ENCODE measurements at places on chromosomes 11 and 22.
A peak's percentile ranks its signal among the peaks of the same experiment; 100 is the strongest.

GRCh38 chr11:89463266-89463780 lies 27.9 kb downstream of the NOX4 start:
- no peak for DNase-seq

DNA sequence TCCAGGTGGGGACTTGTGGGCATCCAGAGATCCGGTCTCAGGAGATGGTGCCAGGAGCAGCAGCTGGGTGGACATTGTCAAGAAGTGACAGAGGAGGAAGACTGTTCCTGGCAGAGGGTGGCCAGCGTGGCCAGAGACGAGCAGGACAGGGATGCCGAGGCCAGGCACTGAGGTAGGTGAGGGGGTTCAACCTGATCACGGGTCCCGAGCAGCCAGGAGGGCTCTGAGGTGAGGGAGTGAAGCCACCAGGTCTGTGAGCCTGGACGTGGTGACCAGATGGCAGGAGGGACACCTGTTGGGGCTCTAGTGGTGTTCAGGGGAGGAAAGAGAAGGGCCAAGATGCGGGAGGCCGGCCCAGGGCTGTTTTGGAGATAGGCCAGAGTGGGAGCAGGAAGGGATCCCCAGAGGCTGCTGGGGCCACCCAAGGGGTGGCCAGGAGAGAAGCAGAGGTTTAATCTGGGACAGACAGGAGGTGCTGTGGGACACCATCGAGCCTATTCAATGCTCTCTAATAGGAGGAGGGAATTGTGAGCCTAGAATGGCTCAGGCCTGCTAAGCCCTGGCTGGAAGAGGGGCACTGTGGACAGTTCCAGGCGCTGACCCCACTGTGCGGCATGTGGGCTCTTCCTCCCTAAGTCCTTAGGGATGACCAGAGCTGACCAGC lies 6.3 kb downstream of the PPM1F start:
- no peak for DNase-seq

GRCh38 chr11:80009081-80009480 lies 568.3 kb upstream of the TENM4 start:
- DNase-seq, result no peak

DNA sequence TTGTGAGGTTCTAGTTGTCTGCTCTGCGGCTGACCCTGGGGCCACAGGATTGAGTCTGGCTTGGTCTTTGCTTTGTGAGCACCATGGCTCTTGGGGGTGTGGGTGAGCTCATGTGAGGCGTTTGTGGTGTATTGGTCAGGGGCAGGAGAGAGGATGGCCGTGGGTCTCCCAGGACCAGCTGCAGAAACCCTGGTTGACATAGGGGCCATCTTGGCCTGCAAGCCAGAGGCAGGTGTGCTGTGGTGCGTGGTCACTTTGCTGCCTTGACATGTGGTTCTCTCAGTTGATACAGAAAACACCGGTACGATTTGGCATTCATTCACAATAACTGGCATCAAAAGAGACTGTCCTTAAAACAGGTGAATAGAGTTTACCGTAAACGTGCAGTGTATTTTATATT lies 11.3 kb downstream of the PHRF1 start:
- no peak for DNase-seq

- no peak for DNase-seq
These were observed 193.0 kb upstream of the E2F8 start for GRCh38 chr11:19433791-19434190.

DNA sequence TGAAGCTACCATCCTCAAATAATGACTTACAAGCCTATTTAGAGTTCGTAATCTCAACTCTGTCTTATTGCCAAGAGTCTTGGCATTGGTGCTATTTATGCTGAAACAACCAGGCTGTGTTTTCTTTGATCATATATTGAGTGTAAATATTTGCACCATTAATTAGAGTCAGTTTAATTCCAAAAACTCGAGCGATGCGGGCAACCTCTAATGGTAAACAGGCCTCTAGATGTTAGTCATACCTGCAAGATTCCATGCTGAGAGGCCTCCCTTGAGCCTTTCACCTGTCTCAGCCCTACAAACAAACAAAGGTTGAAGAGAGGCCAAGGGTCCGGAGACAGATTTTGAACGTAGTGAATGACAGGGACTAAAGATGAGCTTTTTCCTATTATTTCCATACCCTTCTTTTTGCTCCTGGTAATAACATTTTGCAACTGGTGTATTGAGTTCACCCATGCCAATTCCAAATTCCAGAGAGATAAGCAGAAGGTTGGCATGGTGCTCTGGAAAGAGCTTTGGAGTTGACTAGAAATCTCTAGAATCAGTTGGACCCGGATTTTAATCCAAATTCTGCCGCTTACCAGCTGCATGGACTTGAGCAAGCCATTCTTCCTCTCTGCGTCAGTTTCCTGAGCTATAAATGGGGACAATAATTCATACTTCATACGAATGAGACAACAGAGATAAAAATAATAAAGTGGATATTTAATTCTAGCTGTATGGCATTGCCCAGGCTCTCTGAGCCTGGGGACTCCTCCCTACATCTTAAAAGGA lies 99.1 kb upstream of the ANO1 start:
- no peak for DNase-seq

- peak; percentile 65 for DNase-seq
These were observed 10.2 kb downstream of the PCNX3 start for GRCh38 chr11:65625628-65626342.

DNA sequence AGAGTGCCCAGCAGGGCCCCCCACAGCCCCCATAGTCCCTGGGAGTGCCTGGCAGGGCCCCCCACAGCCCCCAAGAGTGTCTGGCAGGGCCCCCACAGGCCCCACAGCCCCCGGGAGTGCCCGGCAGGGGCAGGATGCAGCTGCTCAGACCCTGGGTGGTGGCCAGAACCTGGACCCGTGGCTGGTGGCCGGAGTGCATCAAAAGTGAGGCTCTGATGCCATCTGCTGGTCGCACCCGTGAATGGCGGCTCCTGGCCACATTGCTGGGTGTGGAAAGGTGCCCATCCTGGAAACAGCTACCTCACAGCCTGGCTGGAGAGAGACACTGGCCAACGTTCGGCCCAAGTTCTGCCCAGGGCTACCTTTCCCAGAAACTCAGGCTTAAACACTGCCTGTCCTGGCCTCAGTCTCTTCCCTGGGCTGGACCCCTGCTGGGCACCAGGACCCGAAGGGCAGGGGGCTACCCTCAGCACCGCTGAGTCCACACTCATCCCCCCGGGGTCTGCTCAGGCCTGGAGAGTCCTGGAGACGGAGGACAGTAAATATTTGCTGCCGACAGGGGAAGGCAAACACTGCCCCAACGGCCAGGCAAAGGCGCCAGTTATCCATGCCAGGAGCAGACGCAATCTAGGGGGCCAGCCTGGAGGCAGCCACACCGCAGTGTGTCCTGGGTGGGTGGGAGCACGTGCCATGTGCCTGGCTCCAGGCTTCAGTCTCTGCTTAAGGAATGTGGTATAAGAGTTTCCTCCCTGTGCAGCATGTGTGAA lies 4.4 kb downstream of the INS start:
- no peak for DNase-seq

GRCh38 chr22:30344447-30345200 lies 12.1 kb downstream of the SF3A1 start:
- DNase-seq, result no peak

- DNase-seq, result no peak
These were observed 6.9 kb downstream of the CYTH4 start for GRCh38 chr22:37289156-37289735.

GRCh38 chr11:112523951-112524350 lies 263.3 kb upstream of the PLET1 start:
- no peak for DNase-seq

DNA sequence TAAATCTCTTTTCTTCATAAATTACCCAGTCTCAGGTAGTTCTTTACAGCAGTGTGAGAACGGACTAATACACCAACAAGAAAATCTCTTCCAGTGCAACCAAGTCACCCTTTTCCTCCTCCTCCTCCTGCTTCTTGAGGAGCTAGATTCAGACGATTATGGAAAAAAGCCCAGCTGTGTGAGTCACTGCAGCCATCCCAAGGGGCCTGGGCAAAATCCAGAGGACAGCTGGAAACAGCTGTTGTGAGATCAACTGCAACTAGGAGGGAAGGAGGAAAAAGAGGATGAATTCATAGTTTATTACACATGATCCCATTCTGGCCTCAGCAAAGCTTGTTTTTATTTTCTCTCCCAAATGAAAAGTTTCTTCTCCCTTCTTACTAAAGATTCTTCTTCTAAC lies 32.9 kb downstream of the RBFOX2 start:
- DNase-seq, result no peak

- DNase-seq, result no peak
These were observed 154.0 kb upstream of the TENM4 start for GRCh38 chr11:79594834-79595233.

GRCh38 chr11:35274909-35275785 lies 136.2 kb downstream of the CD44 start:
- no peak for DNase-seq

GRCh38 chr11:44955015-44955738 lies 4.5 kb upstream of the TP53I11 start:
- DNase-seq, result no peak

DNA sequence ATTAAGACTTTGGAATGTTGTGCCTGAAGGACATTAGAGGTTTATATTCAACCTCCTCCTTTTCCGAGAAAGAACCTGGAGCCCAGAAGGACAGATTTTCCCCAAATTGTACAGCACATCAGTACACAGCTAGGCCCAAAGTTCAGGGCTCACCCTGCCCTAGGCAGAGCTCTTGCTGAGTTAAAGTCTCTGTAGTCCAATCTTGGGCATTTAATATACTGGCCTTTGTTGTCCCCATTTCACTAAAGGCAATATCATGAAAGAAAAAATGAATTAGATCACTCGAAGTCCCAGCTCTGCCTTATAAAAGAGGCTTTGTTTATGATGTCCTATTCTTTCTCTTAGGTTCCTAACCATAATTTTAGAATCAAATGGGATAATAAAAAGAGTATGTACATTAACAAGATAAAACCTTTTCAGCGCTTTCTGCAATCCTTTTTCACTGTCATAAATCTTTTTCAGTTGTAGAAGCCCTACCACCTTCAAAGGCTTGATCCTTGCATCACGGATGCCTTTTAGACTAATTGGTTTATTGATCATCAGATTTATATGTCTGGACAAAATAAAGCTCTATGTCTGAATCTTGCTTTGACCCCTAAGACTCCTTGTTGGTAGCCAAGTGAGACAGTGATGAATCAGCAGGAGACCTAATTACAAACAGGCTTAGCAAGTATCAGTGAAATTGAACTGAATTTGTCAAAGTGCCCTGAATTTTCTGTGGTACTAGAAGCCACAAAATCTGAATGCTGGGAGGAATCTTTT lies 39.8 kb downstream of the RELT start:
- DNase-seq, result no peak

DNA sequence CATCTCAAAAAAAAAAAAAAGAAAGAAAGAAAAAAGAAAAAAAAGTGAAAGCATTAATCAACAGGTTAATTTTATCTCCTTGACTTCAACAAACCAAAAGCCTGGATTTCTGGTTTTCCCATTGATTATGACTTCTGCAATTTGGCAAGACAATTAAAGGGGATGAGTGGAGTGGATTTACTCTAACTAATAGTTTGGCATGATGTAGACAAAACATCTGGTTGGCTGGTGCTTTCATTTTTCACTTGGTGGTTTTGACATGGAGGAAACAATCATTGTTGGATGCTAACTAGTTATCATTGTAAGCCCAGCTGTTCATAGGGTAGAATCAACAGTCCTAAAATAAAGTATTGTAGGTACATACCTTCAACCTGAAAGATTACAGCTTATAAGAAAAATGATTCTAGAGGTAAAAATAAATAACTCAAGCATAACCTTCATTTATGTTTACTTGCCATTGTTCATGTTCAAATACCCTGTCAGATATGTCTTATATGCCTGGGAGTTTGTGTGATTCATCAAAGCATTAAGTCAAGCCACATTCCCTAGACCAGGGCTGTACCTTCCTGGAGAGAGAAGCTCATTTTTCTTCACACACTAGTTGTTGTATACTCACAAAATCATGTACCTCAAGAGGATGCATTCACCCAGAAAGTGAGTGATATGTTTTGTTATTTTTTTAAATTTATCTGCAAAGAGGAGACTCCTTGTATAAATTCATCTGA lies 15.1 kb downstream of the FIBIN start:
- no peak for DNase-seq

GRCh38 chr11:93939084-93939760 lies 81.9 kb upstream of the HEPHL1 start:
- no peak for DNase-seq

DNA sequence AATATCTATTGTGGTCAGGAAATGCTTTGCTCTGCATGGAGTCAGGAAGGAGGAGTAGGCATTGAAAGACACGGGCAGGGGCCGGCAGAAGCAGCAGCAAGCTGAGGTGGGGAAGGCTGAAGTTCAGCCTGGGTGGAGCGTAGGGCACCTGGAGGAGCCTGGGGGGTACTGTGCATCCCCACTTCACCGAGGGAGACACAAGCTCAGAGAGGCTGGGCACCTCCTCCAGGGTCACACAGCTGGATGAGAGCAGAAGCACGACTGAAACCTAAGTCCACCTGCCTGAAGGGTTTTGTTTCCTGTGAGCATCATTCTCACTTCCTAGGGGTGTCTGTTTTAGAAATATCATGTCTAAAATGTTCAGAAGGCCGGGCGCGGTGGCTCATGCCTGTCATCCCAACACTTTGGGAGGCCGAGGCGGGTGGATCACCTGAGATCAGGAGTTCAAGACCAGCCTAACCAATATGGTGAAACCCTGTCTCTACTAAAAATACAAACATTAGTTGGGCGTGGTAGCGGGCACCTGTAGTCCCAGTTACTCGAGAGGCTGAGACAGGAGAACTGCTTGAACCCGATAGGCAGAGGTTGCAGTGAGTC lies 138.3 kb downstream of the MPPED1 start:
- DNase-seq, result no peak

DNA sequence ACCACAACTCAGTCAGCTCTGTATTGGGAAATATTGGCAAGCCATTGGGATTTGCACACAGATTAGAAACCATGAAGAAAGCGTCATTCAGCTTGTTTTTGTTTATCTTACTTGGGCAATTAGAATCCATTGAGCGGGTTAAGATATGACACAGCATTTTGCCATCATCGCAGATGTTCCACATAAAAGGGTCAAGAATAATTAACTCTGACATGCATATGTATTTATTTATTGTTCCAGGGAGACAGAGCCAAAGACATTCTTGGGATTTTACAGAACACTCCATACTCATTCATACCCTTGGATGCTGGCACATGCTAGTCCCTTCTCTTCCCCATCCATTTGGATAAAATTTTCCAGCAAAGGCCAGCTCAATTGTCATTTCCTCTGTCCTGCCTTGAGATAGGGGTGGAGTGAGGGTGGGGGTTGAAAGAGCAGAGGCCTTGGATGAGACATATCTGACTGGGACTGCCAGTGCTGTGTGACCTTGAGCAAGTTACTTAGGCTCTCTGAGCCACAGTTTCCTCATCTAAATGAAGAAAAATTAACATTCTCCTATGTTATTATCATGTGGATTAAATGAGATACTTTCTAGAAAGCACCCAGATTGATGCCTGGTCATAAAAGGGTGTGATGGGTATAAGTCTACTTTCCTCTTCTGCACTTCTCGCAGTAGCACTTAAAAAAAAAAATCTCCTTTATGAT lies 179.7 kb downstream of the RRAS2 start:
- DNase-seq, result no peak

GRCh38 chr22:20380486-20380885 lies 13.5 kb upstream of the ZNF74 start:
- DNase-seq, result no peak

Data from naive thymus-derived CD8-positive, alpha-beta T cell (primary cell).